NCI-H1105 treated with DMSO at 0.1 percent for 48 hours (cell line): ENCODE measurements at places on chromosomes 6 and 20.

DNA sequence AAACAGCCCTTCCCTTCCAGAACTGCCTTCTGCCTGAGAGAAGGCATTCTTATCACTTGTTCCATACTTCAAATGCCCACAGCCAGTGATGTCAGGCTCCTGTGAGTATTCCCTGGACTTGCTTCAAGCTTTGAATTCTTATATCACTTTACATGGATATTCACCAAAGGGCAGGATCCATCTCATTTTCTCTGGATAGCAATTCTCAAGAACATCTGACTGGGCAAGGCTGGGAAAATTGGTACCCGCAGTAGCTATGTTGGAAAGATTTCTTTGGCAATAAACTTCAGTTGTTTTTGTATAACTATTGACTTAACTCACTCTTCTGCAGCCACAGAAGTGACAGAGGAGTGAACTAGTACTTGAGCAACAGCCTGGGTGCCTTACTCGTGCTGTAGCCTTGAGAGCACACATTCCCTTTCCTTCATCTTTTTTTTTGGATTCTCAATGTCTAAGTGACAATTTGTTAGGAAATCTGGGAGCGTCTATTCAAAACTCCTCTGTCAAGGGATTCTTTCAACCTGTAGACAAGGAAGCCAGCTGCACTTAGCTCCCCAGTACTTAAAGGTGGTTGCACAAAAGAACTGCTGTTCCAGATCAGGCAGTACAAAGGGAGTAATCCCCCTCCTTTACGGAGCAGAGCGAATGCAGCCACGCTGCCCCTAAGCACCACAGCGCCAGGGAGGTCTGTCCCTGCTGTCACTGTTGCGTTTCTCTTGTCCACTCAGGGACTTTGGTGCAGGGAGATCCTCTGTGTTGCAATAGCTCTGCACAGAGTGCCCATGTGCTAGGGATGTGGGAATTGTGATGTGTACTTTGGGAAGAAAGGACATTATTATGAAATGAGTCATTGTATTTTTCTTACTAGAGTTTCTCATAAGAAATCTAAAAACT lies 69.6 kb downstream of the JAG1 start:
- no peak for DNase-seq

DNA sequence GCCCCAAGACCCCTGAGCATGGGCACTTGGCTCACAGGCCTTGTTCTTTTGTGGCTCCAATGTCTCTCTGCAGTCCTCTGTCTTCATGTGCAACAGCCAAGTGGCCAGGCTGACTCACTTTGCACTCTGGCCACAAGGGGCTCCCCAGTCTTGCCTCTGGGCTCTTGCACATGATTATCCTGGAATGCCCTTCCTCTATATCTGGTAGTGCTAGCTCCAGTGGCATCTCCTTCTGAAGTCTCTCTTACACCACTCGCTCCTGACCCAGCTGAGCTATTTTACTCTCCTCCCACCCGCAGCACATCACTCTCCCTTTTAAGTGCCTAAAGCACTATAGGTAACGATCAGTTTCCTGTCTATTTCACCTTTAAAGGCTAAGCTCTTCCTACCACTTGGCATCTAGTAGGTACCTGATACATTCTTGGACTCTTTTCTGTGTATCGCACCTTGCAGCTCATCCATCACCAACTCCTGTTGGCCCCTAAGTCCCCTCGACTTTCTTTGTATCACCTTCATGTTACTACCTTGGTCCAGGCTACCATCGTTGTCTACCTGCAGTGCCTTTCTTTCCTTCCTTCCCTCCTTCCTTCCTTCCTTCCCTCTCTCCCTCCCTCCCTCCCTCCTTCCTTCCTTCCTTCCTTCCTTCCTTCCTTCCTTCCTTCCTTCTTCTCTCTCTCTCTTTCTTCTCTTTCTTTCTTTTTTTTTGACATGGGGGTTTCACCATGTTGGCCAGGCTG lies 211.9 kb upstream of the RNF24 start:
- no peak for DNase-seq

- DNase-seq, result no peak
Measured at GRCh38 chr6:26379292-26379691, 3.6 kb upstream of the BTN2A2 start.

DNA sequence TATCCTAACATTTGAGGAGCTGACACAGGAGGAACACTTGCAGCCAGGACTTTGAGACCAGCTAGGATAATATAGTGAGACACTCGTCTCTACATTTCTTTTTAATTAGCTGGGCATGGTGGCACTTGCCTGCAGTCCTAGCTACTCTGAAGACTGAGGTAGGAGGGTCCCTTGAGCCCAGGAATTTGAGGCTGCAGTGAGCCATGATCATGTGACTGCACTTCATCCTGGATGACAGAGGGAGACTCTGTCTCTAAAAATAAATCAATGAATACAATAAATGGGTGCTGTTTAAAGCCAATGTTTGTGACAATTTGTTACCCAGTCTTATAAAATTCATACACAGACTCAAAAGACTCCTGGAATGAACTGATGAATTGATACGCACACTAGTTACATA lies 1.8 kb upstream of the HLA-G start:
- no peak for DNase-seq

DNA sequence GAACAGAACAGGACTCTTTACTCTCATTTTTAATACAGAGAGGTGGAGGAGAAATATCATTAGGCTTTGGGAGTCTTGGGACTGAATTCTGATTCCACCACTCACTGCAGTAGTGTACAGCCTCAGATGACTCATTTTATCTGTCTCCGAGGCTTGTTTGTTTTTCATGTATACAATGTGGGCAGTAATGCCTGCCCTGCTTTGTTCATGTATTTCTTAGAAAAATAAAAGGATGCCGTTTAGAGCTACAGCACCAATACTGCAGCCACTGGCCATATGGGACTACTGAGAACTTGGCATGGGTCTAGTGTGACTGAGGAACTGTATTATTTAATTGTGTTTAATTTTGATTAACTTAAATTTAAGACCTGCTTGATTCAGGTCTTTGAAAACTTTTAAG lies 41.2 kb upstream of the JAG1 start:
- DNase-seq, result no peak

- DNase-seq, result no peak
Measured at GRCh38 chr20:2004171-2004570, 10.3 kb upstream of the PDYN start.

GRCh38 chr6:127415096-127415495 lies 44.1 kb downstream of the KIAA0408 start:
- no peak for DNase-seq
